ENCODE measurements at places on chromosomes 2 and 18. TPM values are rescaled to one million over a fixed set of nuclear protein-coding genes. Genes with fewer than 3 reads are reported as not detected.

GRCh38 chr18:35605686-35606417, 24.3 kb downstream of the GALNT1 start:
- peak; percentile 32 for DNase-seq

DNA sequence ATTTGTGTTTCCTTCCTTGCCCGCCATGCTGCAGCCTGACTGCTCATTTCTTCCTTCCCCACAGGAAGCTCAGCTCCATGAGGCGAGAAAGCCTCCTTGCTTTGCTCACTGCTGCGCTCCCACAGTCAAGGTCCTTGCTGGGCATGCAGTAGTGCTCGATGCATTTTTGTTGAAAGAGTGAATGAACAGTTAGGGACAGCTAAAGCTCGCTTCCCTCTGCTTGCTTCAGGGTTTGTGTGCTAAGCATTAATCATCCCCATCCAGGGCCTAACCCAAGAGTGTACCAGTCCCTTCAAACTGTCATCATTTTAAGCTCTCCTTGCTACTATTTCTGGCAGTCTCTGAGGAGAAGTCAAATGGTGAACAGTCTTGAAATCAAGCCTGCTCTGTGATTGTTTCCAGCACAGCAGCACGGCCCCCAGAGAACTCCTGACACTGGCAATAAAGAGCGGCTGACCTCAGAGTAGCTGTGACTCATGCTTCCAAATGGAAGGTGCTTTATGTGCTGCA, 171.7 kb upstream of the SOX11 start:
- no peak for DNase-seq

Gene REEP1
- polyA plus RNA-seq, result 0.09 TPM

Gene SERPINB11
- polyA plus RNA-seq, result not detected

GRCh38 chr2:10328670-10329579, 26.2 kb downstream of the HPCAL1 start:
- no peak for DNase-seq

DNA sequence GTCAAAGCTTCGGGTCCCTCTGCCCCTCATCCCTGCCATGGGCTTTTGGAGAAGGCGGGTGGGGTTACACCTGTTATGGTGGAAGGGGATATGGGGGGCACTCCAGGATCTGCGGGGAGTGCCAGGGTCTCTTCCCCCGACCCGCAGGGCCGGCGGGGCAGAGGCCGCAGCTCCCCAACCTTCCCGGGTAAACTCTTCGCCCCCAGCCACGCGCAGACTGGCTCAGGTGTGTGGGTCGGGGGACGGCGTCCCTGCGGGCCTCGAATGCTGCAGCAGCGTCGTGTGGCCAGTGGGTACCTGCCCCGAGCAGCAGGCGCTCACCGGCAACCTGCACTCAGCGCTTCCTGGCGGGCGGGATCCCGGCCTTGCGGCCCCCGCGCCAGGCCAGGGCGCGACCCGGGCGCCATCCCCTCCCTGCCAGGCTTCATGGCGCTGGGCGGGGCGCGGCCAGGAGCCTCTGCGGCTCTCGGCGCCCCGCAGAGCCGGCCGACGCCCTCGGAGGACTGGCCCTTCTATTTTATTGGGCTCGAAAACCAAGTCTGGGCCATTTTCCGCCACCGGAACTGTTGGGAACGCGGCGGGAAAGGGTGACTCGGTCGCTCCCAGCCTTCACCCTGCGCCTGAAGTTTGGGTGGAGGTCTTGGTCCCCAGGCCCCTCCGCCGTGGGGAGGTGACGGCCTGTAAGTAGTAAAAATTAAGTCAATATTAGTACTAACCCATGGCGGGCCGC, 4.5 kb downstream of the GBX2 start:
- no peak for DNase-seq

DNA sequence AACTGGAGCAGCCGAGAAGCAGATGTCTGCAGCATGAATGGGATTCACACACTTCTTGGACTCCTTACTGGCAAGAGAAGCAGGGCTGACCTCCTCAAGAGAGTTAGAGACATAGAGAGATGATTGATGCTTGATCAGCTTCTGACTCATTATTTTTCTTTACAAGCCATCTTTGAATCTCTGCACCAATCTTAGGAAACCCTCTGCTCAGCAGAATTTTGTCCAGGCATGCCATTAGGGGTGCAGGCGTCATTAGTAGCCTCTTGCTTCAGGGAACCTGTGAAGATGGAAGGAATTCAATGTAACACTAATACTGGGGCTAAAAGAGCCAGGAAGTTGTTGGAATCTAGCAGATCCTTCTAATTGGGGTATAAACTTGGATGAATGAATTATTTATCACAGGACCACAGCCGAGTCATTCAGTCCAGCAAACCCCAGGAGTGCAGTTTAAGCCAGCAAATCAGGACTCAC, 151.8 kb downstream of the MGAT5 start:
- peak; percentile 91 for DNase-seq

Gene SS18
- 142 TPM for polyA plus RNA-seq

DNA sequence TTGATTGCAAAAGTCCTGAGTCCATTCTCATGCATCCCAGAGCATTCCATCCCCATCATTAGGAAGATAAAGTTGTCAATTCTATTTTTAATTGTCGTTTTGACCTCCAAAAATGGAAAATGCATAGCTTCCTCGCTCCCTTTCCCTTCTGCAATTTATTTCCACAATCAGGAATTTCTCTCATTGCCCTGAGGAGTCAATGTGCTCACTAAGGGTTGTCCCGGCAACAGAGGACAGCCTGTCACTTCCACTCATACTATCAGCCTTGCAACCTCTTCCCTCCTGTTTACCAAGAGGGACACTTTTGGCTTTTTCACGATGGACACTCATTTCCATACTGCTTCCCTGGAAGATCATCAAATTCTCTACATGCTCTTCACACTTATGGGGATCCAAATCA, 164.8 kb downstream of the MYO5B start:
- no peak for DNase-seq

DNA sequence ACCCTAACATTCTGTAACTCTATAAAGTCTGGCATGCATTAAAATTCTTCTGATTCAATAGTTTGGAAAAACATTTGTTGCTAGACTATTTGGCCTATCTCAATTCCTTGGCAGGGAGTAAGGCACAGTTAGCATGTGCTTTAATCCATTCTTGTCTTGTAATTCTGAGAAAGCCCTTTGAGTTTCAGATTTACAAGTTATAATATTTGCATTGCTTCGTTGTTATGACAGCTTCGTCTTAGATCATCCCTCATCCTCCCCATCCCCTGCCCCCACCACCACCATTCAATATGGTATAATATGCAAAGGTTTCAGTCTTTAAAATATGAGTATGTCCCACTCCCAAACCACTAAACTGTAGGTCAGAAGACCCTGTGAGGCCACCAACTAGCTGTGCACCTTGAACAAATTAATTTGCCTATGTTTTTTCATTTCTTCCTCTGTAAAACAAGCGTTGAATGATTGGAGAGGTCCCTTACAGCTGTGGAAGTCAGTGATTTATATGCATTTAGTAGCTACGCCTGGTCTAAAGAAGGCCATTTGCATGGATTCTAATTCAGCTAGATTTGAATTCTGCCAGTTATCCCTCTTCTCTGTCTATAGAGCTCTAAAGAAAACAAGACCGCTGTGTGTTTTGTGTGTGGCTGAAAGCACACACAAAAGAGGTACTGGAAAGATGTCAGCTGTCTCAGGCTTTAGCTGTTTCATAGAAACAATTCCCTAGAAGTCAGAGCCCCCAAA, 591 bp downstream of the C2orf80 start:
- DNase-seq, result no peak

Gene SLC23A3
- 0.59 TPM for polyA plus RNA-seq

Gene SLC16A14
- 0.17 TPM for polyA plus RNA-seq

Gene SERPINB13
- polyA plus RNA-seq, result 4.2 TPM

- no peak for DNase-seq
Measured at GRCh38 chr2:24374301-24374700, 14.0 kb upstream of the ITSN2 start.

Gene WNT10A
- polyA plus RNA-seq, result 0.85 TPM
